ENCODE measurements at places on chromosomes 7 and 10. TPM values are rescaled to one million over a fixed set of nuclear protein-coding genes. Genes with fewer than 3 reads are reported as not detected.

Gene PIK3AP1
- total RNA-seq: 2.7 TPM

Gene ANKRD61
- total RNA-seq: 0.70 TPM

Gene CCL26
- not detected for total RNA-seq

Gene IDI2
- total RNA-seq: not detected

Data from dorsolateral prefrontal cortex (tissue), 122 donors.